H54 (cell line): ENCODE measurements at places on chromosomes 12 and 14.

GRCh38 chr14:95519699-95520098 is 3.2 kb upstream of the SYNE3 start:
- DNase-seq = peak; percentile 78

GRCh38 chr14:99132821-99133635 is 139.0 kb downstream of the BCL11B start:
- DNase-seq = no peak

- no peak for DNase-seq
These were observed 485 bp downstream of the PPP4R4 start for GRCh38 chr14:94174604-94175010.

- no peak for DNase-seq
These were observed 311.4 kb upstream of the ATP2B1 start for GRCh38 chr12:90020014-90020413.

DNA sequence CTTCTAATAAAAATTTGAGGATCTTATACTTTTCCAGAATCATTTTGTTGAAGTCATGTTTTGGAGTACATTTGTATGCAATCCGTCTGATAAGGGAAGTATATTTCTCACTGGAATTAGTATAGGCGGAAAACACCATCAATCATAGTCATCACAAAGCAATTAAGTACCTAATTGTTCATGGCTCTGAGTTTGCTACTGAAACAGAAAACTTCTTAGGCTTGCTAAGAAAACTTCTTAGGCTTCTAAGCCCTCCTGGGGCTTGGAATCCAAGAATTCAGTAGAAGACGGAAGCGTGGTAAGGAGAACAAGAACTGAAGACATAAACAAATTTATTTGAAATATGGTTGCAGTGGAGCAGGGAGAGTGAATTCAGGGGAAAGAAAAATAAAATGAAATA is 636.3 kb downstream of the DIO2 start:
- DNase-seq = no peak

DNA sequence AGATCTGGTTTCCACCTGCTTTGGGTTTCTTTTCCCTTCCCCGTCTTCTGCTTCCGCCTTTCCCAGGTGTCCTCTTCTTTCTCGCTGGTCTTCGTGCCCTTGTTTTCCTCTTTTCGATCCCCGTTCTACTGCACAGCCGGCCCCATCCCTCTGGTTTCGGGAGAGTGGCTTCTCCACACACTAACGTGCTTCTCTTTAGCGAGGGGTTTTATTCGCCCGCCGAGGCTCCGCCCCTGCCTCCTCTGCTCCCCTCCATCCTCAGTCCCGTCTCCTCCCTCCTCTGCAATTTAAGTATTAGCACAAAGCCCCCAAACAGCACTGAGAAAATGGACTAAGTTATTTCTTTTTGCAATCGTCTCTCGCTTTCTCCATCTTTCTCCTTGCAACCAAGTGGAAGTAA is at the start of gene SLC7A8:
Gene SLC7A8 (minus strand): TSS at position 182 of the 400 bp plus-strand sequence. CDS start 746 bp downstream, outside the sequence.
- no peak for DNase-seq

DNA sequence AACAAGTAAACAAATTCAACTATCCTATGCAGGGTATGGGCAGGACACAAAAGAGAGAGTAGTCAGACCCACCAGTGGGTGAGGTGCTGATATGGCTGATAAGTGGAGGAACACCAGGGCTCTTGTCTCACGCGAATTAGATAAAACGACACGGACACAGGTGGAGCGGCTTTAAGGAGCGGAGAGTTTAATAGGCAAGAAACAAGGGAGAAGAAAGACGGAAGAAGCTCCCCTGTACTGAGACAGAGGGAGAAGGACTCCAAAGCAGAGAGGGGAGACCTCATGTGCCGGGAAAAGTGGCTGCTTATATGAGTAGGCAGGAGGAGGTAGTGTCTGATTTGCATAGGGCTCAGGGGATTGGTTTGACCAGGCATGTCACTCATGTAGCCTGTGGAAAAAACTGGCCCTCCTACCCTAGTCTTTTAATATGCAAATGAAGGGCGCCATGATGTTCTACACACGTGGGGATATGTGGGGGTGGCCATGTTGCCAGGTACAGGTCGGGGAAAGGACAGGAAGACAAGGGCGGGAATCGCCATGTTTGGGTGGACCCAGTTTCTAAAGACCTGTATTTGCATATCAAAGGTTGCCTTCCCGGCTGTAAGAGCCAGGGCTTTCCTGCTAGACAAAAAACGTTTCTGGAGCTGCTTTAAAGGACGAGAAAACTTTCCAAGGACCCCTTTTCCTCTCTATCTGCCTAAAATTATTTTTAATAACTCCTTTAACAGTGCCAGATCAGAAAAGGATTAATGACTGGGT is 28.8 kb downstream of the RPGRIP1 start:
- DNase-seq = no peak

- no peak for DNase-seq
These were observed 31.7 kb downstream of the DGLUCY start for GRCh38 chr14:91145391-91146160.

DNA sequence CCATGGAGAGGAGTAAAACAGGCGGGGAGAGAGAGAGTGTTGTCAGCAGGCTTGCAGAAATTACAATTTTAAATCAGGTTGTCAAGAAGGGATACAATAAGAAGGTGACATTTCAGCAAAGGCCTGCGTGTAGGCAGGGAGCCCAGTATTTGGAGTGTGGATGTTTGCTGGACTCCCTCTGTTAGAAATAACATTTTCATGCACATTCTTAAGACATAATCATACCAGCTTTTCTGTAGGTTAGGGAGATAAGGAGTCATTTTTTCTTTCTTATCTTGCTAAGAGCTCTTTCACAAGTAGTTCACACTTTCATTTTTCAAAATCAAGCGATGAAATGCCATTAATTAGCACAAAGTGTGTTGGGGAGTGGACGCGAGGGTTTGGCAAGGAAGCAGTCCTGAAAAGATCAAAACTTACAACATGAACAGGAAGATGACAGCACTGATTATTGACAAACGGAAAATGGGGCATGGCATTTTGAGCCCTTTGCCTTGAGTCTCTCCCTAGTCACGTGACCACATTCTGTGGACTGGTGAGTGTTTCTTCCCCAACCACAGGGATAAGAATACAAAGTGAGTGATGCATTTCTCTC is 160.2 kb downstream of the DAD1 start:
- no peak for DNase-seq

DNA sequence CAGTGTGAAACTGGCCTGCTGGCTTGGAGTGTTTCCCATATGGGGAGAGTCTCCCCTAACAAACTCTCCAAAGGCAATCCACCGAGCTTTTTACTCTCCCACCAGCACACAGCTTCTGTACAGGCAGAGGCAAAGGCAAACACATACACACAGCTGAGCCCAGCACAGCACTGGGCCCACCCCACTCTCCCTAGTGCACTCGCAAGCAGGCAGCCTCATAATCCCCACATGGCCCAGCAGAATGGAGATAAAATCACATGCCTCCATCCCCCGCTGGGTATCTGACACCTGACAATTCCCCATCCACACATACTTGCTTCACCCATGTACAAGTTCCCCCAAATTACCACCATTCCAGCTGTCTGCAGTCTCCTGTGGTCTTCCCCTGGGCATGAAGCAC is 3.4 kb downstream of the HOXC12 start:
- no peak for DNase-seq

- DNase-seq = peak; percentile 51
These were observed 75.6 kb downstream of the ARL6IP4 start for GRCh38 chr12:123056053-123056452.

- no peak for DNase-seq
These were observed 36.5 kb downstream of the CORO1C start for GRCh38 chr12:108694812-108695278.

GRCh38 chr12:28711421-28711820 is 437.7 kb upstream of the FAR2 start:
- no peak for DNase-seq

GRCh38 chr14:71148627-71149026 is 241.4 kb downstream of the PCNX1 start:
- no peak for DNase-seq

DNA sequence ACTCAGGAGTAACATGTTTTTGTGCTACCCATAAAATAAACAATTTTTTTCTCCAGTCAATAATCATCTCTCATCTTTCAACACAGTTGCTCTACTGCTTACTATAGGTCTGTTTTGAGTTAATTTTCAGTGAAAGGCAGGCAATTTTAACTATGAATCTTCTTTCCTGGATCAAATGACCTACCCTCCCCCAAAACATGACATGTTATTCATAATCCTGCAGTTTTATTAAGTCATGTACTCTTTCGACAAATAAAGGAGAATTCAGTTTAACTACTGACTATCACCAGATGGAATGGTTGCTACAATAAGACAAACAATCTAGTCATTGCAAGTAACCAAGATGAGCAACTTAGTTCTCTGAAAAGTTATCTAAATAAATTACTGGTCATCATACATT is 106.0 kb upstream of the FAR2 start:
- DNase-seq = no peak

DNA sequence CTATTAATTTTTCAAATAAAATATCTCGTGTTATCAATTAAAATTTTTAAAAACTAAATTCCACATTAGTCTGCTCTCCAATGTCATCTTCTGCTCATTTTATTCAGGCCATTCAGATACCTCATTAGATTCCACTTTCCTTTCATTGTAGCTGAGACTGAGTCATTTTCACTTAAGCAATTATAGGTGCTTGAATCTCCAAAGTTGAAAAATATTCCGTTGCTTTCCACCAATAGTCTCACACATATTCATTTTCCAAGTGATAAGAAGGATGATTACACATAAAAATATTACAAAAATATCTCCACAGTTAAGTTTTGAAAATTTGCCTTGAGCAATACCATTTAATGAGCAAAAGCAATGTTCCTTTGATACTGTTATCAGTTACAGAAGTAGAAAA is 36.5 kb upstream of the YBX3 start:
- DNase-seq = no peak

- DNase-seq = no peak
These were observed 377 bp upstream of the BCL7A start for GRCh38 chr12:122021193-122021821.

DNA sequence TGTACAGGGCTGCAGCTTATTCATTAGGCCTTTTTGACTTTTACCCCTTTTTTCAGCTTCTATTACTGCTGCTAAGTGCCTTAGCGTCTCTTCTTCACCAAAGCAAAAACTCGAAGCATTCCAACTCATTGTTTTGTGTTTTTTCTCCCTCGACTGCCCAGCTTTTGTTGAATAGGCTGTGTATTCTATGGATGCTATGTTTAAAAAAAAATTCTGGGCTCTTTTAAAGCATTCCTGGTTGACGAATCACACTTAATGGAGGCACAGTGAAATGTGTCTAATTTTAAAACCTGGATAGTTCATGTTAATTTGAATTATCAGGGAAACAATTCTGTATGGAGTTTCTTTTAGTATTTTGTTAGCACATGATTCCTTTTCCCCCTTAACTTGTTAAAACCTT is 29.7 kb downstream of the KTN1 start:
- DNase-seq = no peak

DNA sequence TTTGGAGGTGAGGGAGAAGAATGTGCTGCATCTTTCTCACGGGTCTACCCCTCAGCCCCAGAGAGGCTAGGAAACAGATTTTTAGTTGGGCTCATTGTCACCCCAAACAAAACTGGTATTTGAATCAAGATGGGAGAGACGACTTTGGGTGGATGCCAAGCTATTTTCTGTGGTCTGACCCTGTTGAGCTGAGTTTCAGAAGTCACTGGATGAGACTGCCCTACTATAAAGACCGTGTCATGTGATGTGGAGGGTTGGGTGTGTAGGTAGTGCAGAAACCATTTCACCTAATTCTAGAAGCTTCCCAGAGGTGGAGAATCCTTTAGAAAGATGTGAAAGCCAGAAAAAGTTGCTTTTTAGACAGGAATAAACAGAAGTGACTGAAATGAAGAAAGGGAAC is 60.2 kb downstream of the IFT43 start:
- no peak for DNase-seq

DNA sequence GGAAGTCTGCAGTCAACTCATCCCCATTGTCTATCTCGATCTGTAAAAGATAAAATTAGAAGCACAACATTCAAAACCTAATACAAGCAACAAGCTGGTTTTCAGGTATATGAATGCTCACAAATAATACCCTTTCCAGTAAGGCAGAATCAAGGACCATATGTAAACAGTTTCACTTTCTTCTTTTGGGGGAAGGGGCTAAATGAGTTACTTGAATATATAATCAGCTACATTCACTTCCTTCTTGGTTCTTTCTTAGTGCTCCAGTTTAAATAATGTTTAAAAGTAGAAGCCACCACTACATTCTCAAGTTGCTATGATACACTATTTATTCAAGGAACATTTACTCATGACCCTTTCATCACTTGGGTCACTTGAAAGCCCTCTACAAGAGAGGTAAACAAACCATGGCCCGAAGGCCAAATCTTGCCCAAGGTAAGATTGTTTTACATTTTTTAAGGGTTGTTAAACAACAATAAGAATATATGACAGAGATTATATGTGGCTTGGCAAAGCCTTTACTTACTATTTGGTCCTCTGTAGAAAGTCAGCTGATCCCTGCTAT is 10.3 kb downstream of the TWF1 start:
- DNase-seq = no peak

- DNase-seq = no peak
These were observed 121.5 kb downstream of the STXBP6 start for GRCh38 chr14:24928386-24928900.

DNA sequence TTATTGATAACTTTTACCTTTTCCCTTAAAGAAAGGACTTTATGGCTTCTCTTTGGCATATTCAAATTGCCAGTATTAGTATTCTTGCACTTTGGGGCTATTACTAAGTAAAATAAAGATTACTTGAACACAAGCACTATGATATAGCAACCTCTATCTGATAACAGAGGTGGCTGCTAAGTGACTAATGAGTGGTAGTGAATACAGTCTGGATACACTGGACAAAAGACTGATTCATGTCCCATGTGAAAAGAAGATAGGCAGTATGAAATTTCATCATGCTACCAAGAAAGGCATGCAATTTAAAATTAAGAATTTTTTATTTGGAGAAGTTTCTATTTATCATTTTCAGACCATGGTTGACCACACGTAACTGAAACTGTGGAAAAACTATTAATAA is 399.9 kb downstream of the FSCB start:
- no peak for DNase-seq

DNA sequence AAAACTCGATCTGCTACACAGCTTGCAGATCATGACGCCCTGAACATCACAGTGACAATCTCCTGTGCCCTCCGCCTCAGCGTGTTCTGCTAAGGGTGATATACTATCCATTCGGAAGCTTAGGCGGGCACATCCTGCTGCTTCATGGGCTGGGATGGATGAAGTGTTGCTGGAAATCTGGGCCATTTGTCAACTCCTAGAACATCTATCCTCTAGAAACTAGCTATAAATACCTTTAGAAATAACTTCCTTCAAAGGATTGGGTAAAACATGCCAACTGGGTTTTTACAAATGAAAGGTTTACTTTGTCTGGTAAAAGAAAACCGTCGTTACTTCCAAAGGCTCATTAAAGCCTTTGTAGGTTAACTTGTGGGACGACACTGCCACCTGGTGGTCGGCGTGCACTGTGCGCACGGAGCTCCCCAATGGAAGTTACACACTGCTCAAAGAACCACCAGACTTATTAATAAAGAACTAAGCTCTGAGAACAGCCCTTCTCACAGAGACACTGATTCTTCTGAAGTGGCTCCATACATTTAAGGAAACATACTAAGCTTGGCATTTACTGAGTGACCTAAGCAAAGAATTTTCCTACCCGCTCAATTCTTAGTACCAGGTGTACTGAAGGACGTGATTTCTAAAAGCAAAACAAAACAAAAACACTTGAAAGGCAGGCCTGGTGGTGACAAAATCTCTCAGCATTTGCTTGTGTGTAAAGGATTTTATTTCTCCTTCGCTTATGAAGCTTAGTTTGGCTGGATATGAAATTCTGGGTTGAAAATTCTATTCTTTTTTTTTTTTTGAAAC is 21.6 kb upstream of the CACNA2D4 start:
- peak; percentile 58 for DNase-seq

- DNase-seq = no peak
These were observed 30.3 kb downstream of the PIGH start for GRCh38 chr14:67569651-67570290.
